ENCODE measurements at places on chromosomes 12 and 14.

GRCh38 chr14:59538936-59539335 is 37.7 kb downstream of the CCDC175 start:
- DNase-seq = no peak

DNA sequence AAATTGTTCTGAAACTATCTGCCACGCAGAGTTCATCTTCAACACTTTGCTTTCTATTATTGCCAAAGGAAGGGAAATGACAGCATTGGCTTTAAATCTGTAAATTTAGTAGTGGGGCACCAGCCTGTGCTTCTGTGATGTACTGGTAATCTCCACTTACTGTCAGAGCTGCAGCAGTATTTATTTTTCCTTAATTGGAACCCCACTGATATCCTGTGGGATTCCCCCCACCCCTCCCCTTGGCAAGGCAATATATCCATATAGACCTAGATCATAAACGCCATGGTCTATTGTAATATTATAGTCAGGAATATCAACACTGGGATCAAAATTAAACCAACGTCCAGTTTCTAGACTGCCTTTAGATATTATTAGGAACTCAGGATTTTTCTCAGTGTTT is 96.7 kb downstream of the RMST start:
- DNase-seq = no peak

GRCh38 chr14:61171727-61172126 is 109.4 kb downstream of the TMEM30B start:
- no peak for DNase-seq

GRCh38 chr12:3092764-3093163 is 15.6 kb downstream of the TSPAN9 start:
- no peak for DNase-seq

GRCh38 chr12:79364197-79364596 is 326.6 kb downstream of the PAWR start:
- no peak for DNase-seq

DNA sequence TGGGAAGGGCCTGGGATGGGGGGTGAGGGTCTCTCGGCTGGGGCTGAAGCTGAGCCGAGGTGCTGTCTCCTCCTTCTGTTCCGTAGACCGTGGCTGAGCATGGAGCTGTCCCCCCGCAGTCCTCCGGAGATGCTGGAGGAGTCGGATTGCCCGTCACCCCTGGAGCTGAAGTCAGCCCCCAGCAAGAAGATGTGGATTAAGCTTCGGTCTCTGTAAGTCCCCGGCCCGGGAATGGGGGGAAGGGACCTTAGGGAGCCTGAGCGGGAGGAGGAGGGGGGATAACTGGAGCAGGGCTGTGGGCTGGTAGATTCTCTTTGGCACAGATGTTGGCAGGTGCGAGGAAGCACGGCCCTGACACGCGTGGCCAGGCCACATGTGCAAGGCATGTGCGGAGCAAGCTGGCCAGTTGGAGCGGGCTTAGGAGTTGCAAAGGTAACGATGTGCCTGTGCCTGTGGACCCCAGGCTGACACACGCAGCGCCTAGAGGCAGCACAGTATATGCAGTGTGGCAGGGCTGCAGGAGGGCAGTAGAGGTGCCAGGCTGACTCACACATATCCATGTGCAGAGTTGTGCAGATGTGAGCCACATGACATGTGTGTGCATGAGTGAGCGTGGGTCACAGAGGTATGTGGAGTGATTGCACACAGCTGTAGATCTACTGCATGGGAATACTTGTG is 512 bp downstream of the PDE1B start:
- no peak for DNase-seq

GRCh38 chr14:79248771-79249170 is 962.5 kb downstream of the DIO2 start:
- DNase-seq = no peak

GRCh38 chr14:57403521-57403864 is 13.1 kb downstream of the NAA30 start:
- DNase-seq = no peak

DNA sequence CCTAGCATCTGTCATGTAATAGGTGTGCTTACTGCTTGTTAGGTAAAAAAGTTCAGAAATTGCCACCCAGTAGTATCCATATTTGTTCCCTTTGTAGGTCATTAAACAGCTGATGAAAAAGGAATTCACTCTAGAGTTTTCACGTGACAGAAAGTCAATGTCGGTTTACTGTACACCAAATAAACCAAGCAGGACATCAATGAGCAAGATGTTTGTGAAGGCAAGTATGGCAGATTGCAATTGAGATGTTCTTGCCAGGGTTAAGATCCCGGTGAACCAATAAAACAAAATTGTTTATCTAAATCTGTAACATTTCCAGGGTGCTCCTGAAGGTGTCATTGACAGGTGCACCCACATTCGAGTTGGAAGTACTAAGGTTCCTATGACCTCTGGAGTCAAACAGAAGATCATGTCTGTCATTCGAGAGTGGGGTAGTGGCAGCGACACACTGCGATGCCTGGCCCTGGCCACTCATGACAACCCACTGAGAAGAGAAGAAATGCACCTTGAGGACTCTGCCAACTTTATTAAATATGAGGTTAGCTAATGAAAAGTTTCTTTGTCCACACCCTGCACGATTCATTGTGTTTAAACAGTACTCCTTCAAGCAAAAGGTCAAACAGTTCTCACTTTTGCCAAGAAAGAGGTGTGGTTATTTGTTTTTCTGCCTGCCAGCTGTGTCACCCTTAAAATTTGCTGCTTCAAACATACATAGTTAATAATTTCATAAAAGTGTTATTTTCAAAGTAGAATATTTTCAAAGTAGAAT is 58.3 kb downstream of the ATP2A2 start:
- no peak for DNase-seq

DNA sequence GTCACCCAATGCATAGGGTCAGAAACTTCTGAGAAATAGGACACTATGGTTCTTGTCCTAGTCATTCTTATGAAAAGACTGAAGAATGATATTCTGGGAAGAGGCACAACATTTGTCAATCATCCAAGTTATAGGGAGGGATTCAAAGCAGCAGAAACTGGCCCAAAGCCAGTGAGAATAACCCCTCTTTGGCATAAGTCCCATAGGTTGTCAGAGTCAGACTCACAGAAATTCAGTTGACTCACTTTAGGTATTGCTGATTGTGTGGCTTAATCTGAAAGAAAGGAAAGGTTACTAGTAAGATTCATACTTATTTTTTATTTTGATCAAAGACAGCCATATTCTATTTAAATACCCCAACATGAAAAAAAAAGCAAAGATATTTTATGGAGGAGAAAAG is 151.0 kb downstream of the SRGAP1 start:
- no peak for DNase-seq

Data from suppressor macrophage treated with lipopolysaccharide for 1 hour (primary cell).